NCI-H2029 (cell line): ENCODE measurements at places on chromosomes 11 and 22.

DNA sequence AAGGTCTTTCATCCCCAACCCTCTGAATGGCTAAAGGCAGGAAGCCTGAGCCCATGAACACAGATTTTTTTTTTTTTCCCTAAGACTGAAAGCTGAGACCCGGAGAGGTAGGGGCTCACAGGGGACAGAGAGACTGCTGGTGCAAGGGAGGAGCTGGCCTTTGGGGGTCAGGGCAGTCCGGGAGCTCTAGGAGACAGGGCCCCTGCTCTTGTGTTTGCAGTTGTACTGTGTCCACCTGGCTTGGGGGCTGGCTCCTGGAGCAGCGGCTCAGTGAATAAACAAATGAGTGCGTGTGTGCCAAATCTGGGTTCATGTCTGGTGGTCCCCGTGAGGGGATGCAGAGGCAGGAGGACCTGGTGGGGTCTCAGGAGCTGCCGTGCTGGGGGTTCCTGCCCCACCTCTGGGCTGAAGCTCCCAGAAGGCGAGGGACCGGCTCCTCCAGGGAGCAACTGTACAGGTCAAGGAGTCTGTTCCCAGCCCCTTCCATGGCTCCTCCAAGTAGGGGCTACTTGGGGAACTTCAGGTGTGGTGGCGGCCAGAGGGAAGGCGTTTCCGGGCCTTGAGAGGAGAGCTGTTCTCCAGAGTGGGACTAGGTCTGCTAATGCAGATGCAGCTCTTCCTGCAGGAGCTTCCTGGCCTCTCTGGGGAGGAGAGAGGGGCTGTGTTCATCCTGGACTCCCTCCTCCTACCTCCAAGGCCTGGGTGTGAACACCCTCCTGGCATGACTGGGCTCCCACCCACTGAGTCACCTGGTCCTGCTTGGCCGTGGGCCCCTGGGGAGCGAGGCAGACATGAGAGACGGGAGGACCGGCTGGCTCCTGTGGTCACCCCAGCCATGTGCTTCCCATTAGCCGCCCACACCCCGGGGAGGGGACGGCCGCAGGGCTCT, 57.6 kb downstream of the FBXO7 start:
- peak; percentile 67 for DNase-seq

DNA sequence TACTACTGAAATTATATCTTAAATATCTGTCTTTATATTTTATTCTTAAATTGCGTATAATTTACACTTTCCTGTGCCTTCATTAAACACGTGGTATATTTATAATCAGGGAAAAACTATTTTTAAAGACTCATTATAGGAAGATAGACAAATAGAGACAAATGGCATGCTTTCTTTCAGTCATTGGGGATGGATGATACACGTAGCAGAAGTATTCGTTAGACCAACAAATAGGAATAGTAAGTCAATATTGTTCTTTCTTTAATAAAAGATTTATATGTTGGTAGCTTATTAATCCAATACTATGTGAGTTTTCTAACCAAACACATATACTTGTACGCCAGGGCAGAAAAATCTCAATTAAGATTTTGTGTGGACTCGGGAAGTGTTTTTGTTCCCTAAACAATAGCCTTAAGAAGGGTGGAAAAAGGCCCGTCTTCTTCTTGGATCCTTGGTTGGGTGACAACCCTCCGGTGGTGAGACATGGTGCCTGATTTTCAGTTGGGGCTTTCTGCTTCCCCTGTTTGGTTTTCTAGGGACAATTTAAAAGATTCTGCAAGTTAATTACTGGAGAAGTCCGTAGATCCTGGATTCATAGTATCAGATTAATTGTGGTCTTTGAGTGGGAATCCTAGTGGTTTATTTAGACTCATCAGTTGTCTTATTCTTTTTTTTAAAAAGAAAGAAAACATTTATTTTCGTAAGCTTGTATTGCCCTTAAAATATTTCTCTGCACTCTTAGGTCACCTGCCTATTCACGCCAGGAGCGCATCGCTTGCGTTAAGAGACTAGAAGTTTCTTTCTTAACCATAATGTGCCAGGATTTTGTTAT, 83.5 kb upstream of the WNT7B start:
- no peak for DNase-seq

DNA sequence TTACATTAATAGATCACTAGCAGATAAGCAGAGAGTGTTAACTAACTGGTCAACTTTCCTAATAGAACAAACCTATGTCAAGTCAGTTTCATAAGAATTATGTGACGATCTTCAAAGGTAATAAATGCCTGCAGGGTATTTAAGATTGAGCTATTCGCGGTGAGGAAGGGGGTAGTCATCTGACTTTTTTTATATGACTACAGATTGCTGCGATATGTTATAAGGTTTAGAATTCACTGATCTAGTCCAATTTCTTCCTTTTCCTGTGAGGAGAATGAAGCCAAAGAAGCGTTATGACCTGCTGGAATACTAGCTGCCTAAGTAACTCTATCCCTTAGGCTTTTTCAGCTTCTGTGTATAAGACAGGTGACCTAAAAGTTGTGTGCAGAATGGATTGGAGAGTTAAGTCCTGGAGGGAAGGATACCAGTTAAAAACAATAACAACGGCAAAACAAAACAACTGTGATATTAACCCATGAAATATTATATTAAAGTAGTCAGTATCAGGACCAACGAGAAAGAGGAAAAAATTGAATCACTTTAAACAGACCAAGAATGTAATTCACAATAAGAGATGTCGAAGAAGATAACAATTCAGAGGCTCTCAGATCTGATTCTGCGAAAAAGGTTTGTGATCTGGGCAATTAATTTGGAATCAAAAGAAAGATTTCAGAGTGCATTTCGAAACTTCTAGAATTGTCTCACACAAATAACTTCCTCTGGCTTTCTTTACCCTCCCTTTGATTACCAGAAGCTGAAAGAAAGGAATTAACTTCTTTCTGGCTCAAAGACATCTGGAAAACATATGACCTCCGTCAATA, 630 bp downstream of the CASP4 start:
- DNase-seq: no peak

- DNase-seq: no peak
Measured at GRCh38 chr11:14106303-14107049, 144.0 kb downstream of the SPON1 start.

DNA sequence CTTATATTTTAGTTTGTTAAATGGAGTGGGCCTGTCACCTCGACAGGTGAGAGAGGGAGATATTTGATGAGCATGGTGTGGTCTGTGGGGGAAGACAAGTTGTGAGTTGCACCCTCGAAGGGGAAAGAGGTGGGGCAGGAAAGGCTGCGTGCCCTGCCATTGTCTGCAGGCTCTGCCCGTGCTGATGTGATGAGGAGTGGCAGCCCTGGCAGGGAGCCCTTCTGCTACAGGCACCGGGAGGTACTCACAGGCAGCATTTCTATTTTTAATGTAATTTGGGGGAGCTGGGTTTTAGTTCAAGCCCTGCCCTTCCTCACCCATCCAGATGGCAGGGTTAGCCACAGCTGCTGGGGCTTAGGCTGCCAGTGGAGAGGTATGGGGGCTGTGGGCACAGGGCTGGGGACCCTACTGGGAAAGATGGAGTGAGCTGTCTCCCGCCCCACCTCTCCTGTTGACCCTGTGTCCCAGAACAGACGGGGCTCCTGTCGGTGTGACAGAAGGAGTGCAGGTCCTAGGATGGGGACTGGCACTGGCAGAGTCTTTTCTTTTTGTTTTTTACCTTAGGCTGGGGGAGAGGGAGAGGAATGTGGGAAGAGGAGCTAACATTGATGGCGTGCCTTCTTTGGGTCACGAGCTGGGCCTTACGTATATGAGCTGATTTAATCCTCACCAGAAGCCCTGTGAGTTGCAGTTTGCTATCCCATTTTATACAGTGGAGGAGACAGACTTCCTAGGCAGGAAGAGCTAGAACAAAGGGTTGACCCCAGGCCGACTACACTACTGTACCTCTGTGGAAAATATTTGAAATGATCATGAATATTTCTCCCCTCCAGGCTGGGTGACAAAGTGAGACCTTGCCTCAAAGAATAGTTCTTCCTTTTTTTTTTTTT, 51.6 kb downstream of the CEP164 start:
- no peak for DNase-seq

GRCh38 chr11:115521825-115522224, 17.6 kb upstream of the CADM1 start:
- no peak for DNase-seq

GRCh38 chr22:27083610-27084009, 426.2 kb downstream of the MIAT start:
- no peak for DNase-seq

GRCh38 chr11:62912268-62912667, 8.9 kb downstream of the CHRM1 start:
- DNase-seq: no peak

- DNase-seq: no peak
Measured at GRCh38 chr11:134847083-134847715, 435.2 kb upstream of the B3GAT1 start.

DNA sequence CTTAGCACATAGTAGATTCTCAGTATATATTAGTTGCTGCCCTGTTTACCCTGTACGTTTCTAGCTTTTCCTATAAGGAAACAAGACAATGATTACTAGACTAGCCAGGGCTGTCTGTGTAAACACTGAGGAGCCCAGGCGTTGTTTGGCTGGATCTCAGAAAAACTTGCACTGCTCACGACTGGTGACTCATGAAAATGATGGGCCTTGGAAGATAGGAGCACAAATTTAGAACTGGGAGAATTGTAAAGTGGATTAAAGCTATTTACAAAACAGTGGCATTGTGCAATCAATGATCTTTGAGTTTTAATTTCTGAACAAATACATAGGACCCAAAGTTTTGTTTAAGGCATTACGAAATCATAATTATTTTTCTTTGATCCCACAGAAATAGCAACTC, 276.9 kb downstream of the FAM76B start:
- DNase-seq: no peak

DNA sequence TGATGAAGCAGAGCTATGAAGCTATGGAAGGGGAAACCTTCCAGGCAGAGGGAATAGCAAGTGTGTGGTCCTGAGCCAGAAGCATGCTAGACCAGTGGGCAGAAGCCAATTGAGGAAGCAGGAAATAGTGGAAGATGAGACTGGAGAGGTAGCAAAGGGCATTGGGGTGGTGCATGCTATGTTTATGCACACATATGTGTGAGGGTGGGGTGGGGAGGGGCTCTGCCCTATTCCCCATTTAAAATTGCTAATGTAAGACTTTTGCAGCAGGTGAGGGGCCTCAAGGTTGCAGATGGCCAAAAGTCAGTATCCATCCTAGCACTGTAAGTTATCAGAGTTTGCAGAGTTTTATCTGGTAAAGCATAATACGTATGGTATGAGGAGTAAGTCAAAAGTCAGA, 626.6 kb upstream of the KIRREL3 start:
- no peak for DNase-seq

- peak; percentile 58 for DNase-seq
Measured at GRCh38 chr22:42811459-42811858, 45.6 kb downstream of the ARFGAP3 start.
